ENCODE measurements at places on chromosomes 3 and 15.

- H3K27me3 ChIP-seq = no peaks in the 10 kb centered on the region
- no peaks in the 10 kb centered on the region for H3K36me3 ChIP-seq
- DNase-seq = no peak
Observed at GRCh38 chr3:24096271-24096670, 151.2 kb downstream of the NR1D2 start.

DNA sequence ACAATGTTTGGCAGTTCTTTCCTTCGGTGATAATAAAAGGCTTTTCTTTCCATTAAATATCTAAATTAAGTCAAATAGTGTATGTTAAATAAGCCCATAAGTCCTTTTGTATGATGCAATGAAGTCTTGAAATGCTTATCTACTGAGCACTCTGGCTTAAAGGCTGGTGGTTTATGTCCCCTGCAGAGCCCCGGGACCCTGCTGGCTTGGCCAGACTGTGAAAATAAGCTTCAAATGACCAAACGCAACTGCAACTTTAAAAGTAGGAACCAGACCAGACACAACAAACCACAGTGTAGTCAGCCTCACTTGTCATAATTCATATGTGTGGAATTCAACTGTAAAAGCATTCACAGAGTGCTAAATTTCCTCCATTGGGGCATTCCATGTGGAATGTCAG, 72.5 kb downstream of the FOXP1 start:
- H3K4me3 ChIP-seq = no peak overlapping the region
- H3K4me1 ChIP-seq = peaks cover 10% of the 10 kb centered on the region
- H3K36me3 ChIP-seq = no peaks in the 10 kb centered on the region
- no peaks in the 10 kb centered on the region for H3K27me3 ChIP-seq

DNA sequence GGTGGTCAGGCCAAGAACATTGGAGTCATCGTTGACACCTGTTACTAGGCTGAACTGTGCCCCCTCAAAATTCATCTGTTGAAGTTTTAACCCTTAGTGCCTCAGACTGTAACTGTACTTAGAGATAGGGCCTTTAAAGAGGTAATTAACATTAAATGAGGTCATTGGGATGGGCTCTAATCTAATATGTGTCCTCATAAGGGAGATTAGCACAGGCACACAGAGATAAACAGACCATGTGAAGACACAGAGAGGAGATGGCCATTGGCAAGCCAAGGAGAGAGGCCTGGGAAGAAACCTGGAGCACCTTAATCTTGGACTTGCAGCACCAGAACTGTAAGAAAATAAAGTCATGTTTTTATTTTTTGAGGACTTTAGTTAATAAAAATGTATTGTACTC, 59.6 kb downstream of the PLCL2 start:
- no peaks in the 10 kb centered on the region for H3K27me3 ChIP-seq
- H3K4me3 ChIP-seq = no peak overlapping the region
- H3K4me1 ChIP-seq = peaks cover 8% of the 10 kb centered on the region
- H3K27ac ChIP-seq = no peak overlapping the region
- no peak for DNase-seq

DNA sequence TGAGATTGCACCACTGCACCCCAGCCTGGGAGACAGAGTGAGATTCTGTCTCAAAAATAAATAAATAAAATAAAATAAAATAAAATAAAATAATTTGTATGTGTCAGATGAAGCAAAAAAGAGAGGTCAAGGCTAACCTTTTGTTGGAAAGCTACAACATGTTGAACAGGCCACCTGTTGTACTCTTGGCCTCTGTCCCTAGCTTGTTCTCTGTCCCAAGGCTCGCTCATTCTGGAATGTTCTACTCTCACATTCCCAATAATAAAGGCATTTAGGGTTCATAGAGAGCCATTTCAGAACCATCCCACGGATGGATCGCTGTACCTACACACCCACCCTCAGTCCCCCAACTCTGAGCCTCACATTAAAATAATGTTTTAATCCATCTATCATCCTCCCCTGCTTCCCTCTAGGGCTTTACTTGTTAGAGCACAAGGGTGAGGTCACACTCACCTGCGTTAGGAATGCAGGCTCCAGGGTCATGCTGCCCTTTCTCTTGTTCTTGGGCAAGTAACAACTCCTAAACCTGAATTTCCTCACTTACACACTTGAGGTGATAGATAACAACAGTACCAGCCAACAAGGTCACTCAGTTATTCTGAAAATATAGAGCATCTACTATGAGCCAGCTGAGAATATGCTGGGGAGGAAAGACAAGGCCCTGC, 24.9 kb upstream of the KCTD6 start:
- H3K27me3 ChIP-seq = no peaks in the 10 kb centered on the region
- peaks cover 10% of the 10 kb centered on the region for H3K4me1 ChIP-seq
- no peak for DNase-seq
- no peak overlapping the region for H3K4me3 ChIP-seq
- no peak overlapping the region for H3K27ac ChIP-seq

DNA sequence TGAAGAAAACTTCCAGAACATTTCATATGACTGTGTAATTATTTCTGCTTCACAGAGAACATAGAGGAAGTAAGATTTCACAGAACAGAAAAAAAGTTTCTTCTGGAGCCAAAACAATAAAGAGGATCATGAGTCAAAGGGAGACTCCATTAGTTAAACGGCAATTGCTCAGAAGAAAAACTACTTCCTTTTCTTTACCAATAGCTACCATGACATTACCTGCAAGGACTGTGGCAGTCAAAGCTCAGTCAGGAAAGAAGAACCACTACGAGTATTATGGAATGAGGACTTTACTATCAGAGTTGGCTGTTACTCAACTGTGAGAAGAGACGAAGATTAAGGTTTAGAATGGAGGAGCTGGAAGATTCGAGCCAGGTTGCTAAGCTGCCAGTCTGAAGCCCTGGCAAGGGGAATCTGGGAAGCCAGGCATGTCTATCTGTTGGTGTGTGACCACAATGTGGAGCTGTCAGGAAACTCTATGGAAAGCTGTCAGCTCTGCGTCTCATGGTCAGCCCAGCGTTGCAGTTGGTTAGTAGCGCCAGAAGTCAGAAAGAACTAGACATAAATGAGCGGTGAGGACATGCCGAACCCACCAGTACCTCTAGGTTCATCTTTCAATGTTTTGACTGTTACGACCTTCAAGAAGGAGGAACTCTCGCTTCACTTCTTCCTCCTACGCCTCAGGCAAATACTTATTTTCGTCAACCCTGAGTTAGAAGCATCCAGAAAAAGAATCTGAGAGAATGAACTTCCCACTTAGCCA, 604.3 kb downstream of the FGF12 start:
- no peak overlapping the region for H3K4me3 ChIP-seq
- no peaks in the 10 kb centered on the region for H3K36me3 ChIP-seq
- no peak overlapping the region for H3K27ac ChIP-seq
- no peaks in the 10 kb centered on the region for H3K4me1 ChIP-seq
- no peaks in the 10 kb centered on the region for H3K27me3 ChIP-seq

DNA sequence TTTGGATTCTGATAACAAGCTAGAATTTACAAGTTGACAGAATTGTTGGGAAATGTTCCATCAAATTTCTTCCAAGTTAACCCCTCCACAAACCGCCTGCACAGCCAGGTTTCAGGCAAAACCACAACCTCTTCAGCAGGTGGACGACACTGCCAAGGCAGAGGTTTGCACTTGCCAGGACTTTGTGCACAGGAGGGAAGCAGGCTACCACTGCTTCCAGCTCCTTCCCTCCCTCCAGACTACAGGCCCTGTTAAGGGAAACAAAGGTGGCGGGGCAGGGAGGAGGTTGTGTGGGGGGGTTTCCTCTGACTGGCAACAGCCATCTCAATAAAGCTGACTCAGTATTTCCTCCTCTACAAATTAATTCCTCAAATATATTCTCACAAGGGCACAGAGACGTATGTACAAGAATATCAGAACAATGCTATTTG, 42.2 kb downstream of the TBC1D2B start:
- H3K36me3 ChIP-seq = peaks cover 10% of the 10 kb centered on the region
- peaks cover 16% of the 10 kb centered on the region for H3K4me1 ChIP-seq
- no peak overlapping the region for H3K4me3 ChIP-seq

DNA sequence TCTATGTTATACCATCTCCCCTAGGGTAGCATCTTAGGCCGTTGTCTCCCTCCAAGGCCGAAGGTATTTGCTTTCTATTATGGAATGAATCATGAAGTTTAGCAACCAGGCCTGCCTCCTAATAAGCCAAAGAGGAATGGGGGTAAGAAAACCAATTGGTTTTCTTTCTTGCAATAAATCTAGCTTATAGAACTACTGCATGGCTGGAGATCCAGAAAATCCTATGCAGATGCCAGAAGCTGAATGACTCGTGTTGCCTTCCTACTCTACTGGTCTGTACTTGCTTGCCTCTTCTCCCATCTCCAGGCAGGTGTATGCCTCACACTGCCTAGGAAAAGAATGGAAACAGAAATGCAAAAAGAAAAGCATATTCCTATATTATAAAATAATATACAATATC, 31.1 kb upstream of the IL16 start:
- no peak overlapping the region for H3K27ac ChIP-seq
- H3K36me3 ChIP-seq = no peaks in the 10 kb centered on the region
- H3K4me1 ChIP-seq = peaks cover 8% of the 10 kb centered on the region
- no peaks in the 10 kb centered on the region for H3K27me3 ChIP-seq
- no peak for DNase-seq
- H3K4me3 ChIP-seq = no peak overlapping the region

- no peak overlapping the region for H3K27ac ChIP-seq
- H3K4me1 ChIP-seq = no peaks in the 10 kb centered on the region
- no peak overlapping the region for H3K4me3 ChIP-seq
Observed at GRCh38 chr3:79255702-79256101, 512.1 kb downstream of the ROBO1 start.

DNA sequence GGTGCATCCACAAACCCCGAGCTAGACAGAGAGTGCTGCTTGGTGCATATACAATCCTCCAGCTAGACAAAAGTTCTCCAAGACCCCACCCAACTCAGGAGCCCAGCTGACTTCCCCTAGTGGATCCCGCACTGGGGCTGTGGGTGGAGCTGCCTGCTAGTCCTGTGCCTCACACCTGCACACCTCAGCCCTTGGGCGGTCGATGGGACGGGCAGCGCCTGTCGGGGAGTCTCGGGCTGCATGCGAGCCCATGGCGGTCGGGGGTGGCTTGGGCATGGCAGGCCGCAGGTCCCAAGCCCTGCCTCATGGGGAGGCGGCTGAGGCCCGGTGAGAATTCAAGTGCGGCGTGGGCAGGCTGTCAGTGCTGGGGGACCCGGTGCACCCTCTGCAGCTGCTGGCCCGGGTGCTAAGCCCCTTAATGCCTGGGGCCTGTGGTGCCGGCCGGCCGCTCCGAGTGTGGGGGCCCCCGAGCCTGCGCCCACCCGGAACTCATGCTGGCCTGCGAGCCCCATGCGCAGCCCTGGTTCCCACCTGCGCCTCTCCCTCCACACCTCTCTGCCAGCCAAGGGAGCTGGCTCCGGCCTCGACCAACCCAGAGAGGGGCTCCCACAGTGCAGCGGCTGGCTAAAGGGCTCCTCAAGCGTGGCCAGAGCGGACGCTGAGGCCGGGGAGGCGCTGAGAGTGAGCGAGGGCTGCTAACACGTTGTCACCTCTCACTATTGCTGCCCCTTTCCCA, 31.0 kb downstream of the ZNF589 start:
- no peaks in the 10 kb centered on the region for H3K4me1 ChIP-seq
- no peaks in the 10 kb centered on the region for H3K27me3 ChIP-seq
- peaks cover 23% of the 10 kb centered on the region for H3K36me3 ChIP-seq
- DNase-seq = no peak

DNA sequence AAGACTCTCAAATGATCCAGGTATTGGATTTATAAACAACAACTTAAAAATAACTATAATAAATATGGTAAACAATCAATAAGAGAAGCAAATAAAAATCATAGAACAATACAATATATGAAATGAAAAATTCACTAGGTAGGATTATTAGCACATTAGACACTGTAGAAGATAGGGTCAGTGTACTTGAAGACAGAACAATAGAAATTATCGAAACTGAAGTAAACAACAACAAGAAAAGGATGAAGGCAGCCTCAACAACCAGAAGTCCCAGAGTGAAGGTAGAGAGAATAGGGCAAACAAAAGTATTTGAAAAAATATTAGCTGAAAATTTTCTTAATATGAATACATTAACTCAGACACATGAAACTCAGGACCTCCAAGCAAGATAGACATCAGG, 11.9 kb downstream of the IQCB1 start:
- H3K4me3 ChIP-seq = no peak overlapping the region
- no peak for DNase-seq
- H3K36me3 ChIP-seq = peaks cover 48% of the 10 kb centered on the region
- H3K4me1 ChIP-seq = peaks cover 23% of the 10 kb centered on the region
- no peak overlapping the region for H3K27ac ChIP-seq

GRCh38 chr3:61358364-61358763, 107.1 kb upstream of the FHIT start:
- no peak overlapping the region for H3K27ac ChIP-seq
- no peaks in the 10 kb centered on the region for H3K27me3 ChIP-seq
- no peak overlapping the region for H3K4me3 ChIP-seq
- H3K36me3 ChIP-seq = no peaks in the 10 kb centered on the region
- H3K4me1 ChIP-seq = no peaks in the 10 kb centered on the region

GRCh38 chr3:126517986-126518778, 609 bp upstream of the UROC1 start:
- no peak overlapping the region for H3K4me3 ChIP-seq
- peak; percentile 49 for DNase-seq
- H3K27ac ChIP-seq = no peak overlapping the region
- no peaks in the 10 kb centered on the region for H3K27me3 ChIP-seq

GRCh38 chr15:57025264-57025926, 107.0 kb downstream of the TCF12 start:
- H3K36me3 ChIP-seq = no peaks in the 10 kb centered on the region
- H3K27me3 ChIP-seq = no peaks in the 10 kb centered on the region
- no peak overlapping the region for H3K4me3 ChIP-seq
- H3K4me1 ChIP-seq = no peaks in the 10 kb centered on the region
- no peak for DNase-seq
- H3K27ac ChIP-seq = no peak overlapping the region

GRCh38 chr3:165644331-165644730, 192.9 kb downstream of the BCHE start:
- no peaks in the 10 kb centered on the region for H3K36me3 ChIP-seq
- no peak overlapping the region for H3K4me3 ChIP-seq
- no peaks in the 10 kb centered on the region for H3K27me3 ChIP-seq
- H3K27ac ChIP-seq = no peak overlapping the region
- peaks cover 5% of the 10 kb centered on the region for H3K4me1 ChIP-seq

- H3K27ac ChIP-seq = no peak overlapping the region
- DNase-seq = no peak
- H3K4me3 ChIP-seq = no peak overlapping the region
Observed at GRCh38 chr3:40333852-40334251, 24.3 kb downstream of the EIF1B start.

- H3K27me3 ChIP-seq = no peaks in the 10 kb centered on the region
- peak overlapping the region; percentile 41 for H3K27ac ChIP-seq
- no peak overlapping the region for H3K4me3 ChIP-seq
- no peak for DNase-seq
Observed at GRCh38 chr3:90011131-90011530, 903.7 kb downstream of the EPHA3 start.

- H3K4me3 ChIP-seq = no peak overlapping the region
- DNase-seq = no peak
- no peaks in the 10 kb centered on the region for H3K36me3 ChIP-seq
- H3K27me3 ChIP-seq = no peaks in the 10 kb centered on the region
- no peaks in the 10 kb centered on the region for H3K4me1 ChIP-seq
Observed at GRCh38 chr3:151321526-151321925, 4.9 kb upstream of the GPR87 start.

All from tibial artery (tissue), 4 donors.